ENCODE measurements at places on chromosomes 7 and 10.

DNA sequence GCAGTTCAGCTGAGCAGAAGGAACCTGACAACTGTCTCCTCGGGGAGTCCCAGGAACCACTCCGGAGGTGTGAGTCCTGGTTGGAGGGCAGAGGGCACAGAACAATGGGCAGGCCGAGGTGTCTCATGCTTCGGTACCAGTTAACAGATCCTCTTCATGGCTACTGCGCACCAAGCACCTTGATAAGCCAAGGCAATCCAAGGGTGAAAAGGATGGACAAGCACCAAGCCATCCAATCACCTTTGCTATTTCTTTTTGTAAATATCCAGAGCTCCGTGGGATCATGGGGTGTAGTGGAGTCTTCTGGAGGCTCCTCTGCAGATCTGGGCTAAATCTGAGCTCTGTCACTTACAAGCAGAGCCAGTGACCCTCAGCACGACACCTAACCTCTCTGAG, 233.5 kb downstream of the WDR11 start:
- no peak for DNase-seq

DNA sequence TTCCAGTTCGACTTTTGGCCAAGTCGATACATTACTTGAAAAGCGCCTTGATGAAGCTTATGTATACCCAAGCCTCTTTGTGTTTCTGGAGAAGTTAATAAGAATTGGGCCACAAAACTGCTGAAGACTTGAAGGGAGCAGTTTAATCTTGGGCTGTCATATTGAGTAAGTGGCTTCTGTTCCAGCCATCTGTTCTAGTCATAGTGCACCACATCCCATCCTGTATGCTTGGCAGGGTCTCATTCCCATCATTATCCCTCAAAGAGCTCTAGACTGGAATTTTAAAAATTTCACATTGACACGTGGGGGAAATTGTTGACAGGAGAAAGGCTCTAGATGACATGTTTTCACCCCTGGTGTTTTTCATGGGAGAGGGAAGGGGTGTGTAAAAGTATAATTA, 196.6 kb upstream of the PLPP4 start:
- DNase-seq = no peak

GRCh38 chr10:79074732-79075131, 6.0 kb downstream of the ZMIZ1 start:
- DNase-seq = no peak

DNA sequence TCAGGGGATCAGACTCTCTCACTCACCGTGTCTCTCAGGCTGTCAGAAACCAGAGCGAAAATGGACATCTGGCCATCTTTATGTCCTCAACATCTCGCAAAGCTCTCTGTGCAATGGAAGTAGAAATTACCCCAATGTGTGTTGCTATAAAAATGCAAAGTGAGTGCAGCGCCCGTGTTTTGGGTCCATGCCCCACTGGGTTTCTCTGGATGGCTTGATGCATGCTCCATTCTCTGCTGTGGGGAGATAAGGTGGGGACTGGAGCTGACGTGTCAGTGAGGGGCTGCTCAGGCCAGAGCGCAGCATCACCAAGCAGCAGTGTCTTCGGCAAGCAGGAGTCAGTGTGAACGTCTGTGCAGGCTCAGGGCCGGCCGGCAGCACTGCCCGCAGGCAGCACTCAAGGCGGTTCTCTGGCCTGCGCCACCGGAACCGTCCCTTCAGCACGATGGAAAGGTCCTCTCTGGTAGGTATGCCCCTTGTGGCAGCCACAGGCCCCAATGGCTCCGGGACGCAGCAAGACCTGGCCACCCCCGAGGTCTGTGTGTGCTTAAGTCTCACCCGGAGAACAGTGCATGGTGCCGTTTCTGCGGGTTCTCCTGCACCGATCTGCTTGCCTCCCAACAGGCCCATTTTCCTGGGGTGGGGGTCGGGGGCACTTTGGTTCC, 30.2 kb downstream of the WDR86 start:
- DNase-seq = no peak

- no peak for DNase-seq
These were observed 35.7 kb upstream of the SH2D4B start for GRCh38 chr10:80501913-80502521.

GRCh38 chr10:91653219-91653870, 20.5 kb upstream of the PPP1R3C start:
- no peak for DNase-seq

- no peak for DNase-seq
These were observed 137.5 kb downstream of the DLG5 start for GRCh38 chr10:77789016-77789415.

- DNase-seq = no peak
These were observed 30.4 kb downstream of the CNTNAP2 start for GRCh38 chr7:146146831-146147486.

- peak; percentile 23 for DNase-seq
These were observed 644 bp downstream of the SORBS1 start for GRCh38 chr10:95560278-95561176.

DNA sequence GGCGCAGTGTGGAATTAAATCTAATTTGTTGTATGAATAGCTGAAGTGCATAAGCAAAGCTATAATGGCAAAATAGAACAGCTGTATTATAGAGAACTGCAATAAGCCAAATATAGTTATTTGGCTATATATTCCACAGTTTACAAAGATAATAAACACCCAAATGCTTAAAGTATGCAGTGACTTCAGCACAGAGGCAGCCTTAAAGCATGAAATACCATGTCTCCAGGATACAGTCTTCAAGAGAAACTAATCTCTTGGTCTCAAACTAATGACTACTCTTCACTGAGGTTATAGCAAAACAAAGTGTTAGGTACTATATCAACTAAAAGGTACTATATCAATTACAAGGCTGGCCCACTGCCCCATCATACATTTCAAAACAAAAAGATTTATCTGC, 48.0 kb downstream of the NT5C2 start:
- DNase-seq = no peak

DNA sequence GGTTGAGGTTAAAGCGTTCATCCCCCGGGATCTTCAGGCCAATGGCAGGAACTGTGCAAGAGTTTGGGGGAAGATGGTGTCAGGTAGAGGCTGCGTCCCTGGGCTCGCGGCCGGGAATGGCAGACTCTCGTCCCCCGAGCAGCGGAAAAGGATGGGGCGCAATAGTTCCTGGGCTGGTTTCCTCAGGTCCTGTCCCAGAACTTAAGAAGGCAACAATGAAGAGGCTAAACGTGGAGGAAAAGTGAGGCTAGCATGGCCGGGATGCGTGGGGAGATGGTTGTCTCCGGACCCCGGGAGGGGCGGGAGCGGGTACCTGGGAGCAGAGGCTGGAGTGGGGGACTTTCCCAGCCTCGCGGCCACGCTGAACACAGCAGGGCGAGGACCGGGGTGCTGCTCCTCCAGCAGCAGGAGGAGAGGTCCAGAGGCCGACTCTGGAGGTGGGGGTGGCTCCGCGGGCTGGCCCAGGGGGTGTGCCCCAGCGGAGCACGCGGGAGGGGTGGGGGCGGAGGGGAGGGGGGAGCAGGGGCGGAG, 882 bp downstream of the IRF5 start:
- DNase-seq = peak; percentile 35

DNA sequence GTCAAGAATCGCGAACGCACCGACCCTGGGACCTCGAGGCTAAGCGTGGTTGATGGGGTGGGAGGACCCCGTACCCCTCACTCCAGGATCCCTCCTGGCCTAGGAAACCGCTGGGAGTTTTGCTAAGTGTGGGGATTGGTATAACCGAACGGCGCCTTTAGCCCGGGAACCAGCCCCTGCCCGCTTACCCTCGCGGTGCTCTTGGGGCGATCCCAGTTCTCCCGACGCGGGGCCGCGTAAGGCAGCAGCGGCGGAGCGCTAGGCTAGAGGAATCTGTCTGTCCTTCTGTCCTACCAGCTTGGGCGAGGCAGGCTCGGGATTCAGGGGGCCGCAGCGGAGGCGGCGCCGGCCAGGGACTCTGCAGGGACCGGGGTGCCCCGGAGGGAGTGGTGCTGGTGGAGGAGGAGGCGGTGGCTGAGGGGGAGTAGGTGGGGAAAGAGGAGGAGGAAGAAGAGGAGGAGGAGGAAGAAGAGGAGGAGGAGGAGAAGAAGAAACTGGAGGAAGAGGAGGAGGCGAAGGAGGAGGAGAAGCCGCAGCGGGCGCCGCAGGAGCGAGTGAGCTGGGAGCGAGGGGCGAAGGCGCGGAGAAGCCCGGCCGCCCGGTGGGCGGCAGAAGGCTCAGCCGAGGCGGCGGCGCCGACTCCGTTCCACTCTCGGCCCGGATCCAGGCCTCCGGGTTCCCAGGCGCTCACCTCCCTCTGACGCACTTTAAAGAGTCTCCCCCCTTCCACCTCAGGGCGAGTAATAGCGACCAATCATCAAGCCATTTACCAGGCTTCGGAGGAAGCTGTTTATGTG, 439 bp upstream of the EMX2 start:
- DNase-seq = no peak

- no peak for DNase-seq
These were observed 84.9 kb upstream of the INHBA start for GRCh38 chr7:41787651-41788350.
